ENCODE measurements at places on chromosomes 12 and 14. TPM values are rescaled to one million over a fixed set of nuclear protein-coding genes. Genes with fewer than 3 reads are reported as not detected.

- DNase-seq, result no peak
Observed at GRCh38 chr12:121577443-121578180, 3.2 kb downstream of the KDM2B start.

FGF23 gene
- not detected for polyA plus RNA-seq

RASSF9 gene
- polyA plus RNA-seq, result not detected

KRT80 gene
- polyA plus RNA-seq, result not detected

- DNase-seq, result no peak
Observed at GRCh38 chr14:100727086-100727872, 587 bp downstream of the DLK1 start.

DNA sequence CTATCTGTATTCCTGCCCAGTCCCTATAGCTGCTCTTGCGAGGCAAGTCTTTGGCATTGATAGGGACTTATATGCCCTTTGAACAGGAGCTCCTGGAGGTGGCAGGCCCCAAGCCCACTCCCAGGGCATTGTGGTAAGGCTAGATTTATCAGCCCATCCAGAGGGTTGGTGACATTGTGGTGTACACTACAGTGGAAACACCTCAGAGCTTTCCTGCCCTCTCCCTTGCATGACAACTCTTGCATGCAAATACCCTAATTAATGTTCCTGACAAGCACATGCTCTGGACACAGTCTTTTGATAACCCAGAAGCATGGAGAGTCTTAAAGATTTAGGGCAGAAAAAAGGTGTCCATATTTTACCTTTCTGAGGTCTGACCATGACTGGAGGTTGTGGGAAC lies 815 bp upstream of the RIPK3 start:
- no peak for DNase-seq

Measured in naive thymus-derived CD8-positive, alpha-beta T cell (primary cell).